ENCODE measurements at places on chromosomes 1 and 21. TPM values are rescaled to one million over a fixed set of nuclear protein-coding genes. Genes with fewer than 3 reads are reported as not detected.

Gene PDZK1IP1
- not detected for total RNA-seq

DNA sequence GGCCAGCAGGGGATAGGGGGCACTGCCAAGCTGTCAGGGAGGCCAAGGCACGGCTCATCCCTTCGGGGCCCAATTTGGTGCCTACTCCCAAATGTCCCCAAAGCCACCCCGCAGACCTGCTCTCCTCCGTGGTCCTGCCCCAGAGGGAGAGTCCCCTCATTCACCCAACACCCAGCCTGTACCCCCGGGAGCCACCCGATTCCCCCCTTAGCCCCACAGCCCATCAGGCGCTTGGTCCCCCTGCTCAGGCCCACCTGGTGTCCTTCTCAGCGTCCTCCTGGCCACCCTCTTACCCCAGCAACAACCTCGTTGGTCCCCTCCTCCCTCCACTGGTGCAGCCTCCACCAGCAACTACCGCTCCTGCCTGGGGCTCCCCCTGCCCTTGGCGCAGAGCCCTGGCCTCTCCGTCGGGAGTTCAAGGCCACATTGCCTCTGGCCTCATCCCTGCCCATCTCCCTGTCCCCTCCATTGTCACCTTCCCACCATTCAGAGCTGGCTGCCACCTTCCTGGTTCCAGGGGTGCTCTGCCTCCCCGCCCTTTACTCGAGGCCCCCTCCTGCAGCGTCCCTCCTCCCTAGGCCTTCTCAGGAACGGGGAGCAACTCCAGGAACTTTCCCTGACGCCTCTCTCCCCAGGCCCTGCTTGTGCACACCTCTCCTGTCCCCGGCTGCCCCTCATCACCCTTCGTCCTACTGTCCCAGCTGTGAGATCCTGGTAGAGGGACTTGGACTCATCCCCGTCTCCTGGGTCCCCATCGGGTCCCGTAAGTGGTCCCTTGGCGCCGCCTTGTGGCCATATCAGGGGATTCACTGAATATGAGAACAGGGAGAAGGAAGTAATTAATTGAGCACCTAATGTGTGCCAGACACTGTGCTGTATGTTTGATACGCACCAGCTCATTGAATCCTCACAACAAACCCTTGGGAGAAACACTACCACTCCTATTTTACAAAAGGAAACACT is 73.9 kb downstream of the RAP1GAP start:
- no peak for DNase-seq

DNA sequence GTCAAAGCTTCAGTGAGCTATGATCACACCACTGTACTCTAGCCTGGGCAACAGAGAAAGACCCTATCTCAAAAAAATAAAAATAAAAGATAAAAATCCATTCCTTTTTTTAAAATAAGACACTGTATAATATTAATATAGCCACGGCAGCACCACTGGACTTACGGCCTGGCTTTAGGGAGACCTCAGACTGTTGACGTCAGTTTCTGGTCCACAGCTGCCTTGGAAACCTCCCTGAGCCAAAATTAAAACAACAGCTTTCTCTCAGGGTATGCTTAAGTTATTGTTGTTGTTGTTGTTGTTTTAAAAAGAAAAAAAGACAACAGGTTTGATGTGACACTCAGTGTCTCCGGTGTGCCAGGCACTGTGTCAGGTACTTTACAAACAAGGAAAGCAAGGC is 42.0 kb downstream of the CAPZB start:
- no peak for DNase-seq

Gene EPHB2
- 1.8 TPM for total RNA-seq

Gene CCDC27
- total RNA-seq: not detected

DNA sequence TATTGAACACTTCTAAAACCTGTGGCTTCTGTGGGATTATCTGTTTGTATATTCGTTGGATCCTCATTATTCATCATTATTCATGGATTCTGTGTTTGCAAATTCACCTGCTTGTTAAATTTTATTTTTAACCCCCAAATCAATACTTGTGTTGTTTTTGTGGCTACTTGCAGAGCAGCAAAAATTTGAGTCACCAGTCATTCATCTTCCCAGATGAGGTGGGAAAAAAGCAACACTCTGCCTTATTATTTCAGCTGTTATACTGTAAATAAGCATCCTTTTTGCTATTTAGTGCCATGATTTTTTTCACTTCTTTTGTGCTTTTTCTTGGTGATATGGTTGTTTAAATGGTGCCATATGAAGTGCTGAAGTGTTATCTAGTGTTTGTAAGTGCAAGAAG is 56.7 kb downstream of the RASAL2 start:
- DNase-seq: no peak

Gene RPRD2
- 20.0 TPM for total RNA-seq

DNA sequence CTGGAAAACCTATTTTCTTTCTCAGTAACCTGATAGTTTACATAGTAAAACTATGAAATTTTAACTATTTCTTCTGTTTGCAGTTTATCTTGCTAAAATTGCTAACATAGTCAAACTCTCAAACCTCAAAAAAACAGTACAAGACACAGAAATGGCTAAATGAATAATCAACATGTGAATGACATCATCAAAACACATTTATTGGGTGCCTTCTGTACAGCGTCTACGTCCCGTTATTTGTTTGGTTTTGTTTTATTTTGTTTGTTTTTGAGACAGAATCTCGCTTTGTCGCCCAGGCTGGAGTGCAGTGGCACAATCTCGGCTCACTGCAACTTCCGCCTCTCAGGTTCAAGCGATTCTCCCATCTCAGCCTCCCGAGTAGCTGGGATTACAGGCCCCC is 11.2 kb downstream of the RBM34 start:
- DNase-seq: no peak

Gene POGK
- total RNA-seq: 28.7 TPM

DNA sequence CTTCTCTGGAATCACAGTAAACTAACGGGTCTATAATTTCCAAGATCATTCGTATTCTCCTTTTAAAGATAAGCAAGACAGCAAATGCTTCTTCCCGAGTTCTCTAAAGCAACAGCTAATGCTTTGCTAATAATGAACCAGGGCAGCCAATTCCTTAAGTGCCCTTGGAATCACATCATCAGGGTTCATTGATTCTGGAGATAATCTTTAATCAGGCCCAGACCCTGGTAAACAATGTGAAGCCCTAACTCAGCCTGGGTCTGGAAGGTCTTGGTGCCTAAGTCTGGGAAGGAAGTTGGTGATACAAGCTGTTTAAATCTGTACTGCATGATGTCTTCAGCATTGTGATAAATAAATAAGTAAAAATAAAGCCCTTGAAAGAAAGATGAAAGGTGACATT is 18.4 kb downstream of the ERI3 start:
- DNase-seq: no peak

GRCh38 chr1:100445565-100445964 is 92.4 kb upstream of the GPR88 start:
- no peak for DNase-seq

Gene SRGAP2B
- 15.8 TPM for total RNA-seq

GRCh38 chr1:112472142-112472541 is 36.6 kb upstream of the WNT2B start:
- DNase-seq: no peak

Gene C21orf91
- total RNA-seq: 7.9 TPM
